ENCODE measurements at places on chromosomes 1 and 21.

DNA sequence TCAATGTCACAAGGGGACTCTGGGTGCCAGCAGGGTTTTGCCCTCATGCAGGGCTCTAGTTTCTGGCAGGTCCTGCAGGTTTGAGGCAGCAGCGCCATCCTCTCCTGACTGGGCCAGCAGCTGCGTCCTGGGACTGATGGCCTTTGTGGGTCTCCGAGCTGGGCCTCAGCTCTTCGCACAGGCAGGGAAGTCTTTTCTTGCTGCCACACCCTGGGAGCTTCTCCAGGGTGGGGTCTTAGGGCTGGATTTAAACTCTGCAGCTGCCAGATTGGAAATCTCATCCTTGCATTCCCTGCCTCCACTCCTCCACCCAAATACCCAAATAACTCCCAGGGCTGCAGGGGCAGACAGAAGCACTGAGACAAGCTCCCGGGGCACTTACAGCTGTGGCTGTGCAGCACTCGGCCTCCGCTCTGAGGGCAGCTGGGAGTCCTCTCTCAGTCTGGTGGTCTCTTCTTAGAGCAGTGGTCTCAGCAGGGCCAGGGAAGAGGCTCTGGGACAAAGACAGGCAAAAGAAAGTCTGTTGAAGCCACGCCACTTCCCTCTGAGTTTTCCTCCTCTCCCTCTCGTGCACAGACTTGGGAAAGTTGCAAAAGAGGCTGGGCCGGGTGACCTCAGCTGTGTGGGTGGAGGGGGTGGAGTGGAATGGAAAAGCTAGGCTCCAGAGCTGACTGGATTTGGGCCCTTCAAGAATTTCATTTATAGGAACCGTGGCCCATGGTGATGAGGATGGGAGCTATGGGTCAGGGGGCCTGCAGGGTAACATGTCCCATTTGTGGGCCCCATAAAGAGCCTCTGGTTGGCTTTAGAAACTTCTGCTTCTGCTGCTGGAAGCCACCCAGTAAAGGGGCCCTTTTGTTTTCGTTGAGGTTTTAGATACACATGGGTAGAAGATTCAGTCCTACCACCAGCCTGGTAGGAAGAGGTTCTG, at the start of gene RAB7B:
RAB7B (minus strand) TSS at position 525 of the 931 bp plus-strand sequence. CDS start 9,260 bp downstream, outside the sequence.
- DNase-seq, result no peak

GRCh38 chr21:44523567-44524413, 16.2 kb downstream of the KRTAP10-1 start:
- no peak for DNase-seq

- no peak for DNase-seq
Observed at GRCh38 chr21:33657124-33657820, 15.0 kb downstream of the ITSN1 start.

- no peak for DNase-seq
Observed at GRCh38 chr1:199522338-199522737, 505.2 kb upstream of the NR5A2 start.

- no peak for DNase-seq
Observed at GRCh38 chr1:223545343-223545742, 120.2 kb downstream of the CAPN8 start.

DNA sequence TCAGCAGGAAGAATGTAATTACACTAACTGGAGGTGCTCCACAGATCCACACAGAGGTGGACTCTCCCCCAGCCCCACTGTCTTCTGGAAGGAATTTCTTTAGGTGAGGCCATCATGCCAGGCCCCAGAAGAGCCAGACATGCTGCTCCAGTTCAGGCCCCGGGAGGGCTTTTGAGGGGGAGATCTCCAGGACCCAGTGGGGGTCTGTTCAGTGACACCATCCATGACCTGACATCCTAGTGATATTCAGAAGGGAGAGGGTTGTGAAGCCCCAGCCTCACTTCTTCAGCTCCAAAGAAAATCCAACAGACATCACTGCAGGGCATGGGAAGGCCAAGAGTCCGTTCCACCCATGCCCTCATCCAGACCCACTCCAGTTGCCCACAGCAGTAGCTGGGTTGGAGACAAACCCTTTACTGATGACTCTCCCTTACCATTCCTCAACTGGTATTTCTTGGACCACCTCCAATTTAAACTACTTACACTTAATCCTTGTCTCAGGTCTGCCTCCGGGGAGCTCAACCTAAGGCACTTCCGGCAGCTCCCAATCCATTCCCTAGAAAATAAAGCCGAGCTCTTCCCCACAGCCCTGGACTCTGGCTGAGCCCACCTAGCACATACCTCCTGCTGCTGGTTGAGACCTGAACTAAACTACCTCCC, 39.2 kb downstream of the CSMD2 start:
- DNase-seq, result no peak

DNA sequence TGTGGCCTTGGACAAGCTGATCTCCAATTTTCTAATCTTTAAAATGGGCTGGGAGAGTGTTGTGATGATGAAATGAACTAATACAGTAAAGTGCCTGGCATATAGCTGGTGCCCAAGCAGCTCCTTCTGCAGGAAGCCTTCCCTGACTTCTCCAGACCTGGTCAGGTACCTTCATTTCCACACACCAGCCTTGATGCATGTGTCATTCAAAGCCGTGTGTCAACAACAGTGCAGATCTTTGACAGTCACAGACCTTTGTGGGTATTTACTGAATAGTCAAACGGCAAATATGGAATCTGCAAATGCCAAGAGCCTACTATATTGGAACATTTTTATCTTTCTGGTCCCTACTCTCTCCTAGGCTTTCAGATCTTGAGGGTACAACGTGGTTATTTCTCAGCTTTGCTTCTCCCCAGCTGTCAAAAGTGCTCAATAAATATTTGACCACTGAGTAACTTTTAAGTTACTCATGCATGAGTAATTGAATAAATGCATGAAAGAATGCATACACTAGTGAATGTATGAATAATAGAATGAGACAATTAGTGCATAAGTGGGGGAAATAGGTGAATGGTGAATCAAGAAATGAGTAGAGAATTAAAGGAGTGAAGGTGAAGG, 75.4 kb downstream of the MDM4 start:
- no peak for DNase-seq

DNA sequence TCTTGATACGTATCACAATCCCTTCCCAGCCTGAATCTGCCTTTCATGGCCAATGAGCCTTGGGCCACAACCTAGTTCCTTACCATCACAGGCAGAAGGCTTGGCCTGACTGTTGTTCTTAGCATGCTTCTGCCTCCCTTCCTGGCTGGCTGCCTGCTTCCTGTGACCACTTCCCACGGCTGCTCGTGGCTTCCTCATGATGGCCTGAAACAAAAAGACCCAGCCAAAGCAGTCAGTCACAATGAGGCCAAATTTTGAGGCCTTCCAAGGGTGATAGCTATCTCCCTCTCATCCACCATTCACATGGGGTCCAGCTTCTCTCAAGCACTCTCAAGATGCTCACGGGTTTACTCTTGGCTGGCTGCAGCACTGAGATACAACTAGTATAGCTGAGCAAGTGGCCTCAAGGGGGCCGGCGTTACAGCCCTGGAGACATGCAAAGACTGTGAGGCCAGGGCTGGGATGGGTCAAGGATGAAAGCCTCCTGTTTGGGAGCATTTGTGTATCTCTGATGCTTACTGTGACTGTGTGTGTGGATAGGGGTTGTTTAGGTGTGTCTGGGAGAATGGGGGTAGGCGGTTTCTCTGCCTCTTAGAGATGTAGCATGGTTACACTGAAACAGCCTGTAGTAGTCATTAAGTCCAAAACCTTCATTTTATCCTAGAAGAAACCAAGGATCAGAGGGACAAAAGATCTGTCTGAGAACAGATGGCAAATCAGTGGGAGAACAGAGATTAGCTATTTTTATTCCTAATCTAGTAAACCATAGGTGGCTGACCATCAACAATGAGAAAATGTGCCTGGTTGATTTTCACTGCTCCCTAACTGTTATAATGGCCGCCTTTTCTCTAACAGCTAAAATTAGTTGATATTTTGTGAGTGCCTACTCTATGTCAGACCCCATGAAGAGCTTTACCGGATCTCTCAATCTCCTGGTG, 5.4 kb upstream of the TOE1 start:
- no peak for DNase-seq

DNA sequence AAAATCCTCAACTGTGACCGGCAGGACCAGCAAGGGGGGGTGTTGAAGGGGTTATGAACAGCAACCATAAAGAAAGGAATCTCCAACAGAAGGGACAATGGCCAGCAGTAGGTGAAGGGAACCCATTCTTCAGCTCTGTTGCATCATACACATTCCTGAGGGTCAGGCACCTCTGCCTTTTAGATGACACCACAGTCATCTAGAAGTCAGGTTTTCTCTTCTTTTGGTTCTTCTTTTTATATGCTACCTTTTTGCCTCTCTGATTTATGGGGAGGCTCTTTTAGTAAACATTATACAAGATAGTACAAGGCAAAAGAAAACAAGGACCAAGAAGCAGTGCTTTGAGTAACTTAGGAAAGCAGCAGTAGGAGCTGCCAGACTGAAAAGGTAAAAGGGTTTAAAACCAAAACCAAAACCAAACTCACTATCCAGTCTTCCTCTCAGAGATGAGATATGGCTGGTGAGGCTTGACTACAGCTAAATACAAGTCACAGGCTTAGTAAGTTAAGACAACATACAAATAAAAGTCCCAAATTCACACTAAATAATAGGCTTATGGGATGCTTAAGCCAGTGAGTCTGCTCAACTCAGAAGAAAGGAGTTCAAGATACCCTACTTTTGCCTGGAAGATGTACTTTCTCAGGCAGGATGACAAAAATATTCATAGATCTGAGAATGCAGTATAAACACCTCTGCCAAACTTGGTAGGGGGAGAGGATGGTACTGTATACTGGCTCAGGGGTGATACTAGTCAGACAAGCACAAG, 4.1 kb downstream of the TEX38 start:
- DNase-seq, result no peak

DNA sequence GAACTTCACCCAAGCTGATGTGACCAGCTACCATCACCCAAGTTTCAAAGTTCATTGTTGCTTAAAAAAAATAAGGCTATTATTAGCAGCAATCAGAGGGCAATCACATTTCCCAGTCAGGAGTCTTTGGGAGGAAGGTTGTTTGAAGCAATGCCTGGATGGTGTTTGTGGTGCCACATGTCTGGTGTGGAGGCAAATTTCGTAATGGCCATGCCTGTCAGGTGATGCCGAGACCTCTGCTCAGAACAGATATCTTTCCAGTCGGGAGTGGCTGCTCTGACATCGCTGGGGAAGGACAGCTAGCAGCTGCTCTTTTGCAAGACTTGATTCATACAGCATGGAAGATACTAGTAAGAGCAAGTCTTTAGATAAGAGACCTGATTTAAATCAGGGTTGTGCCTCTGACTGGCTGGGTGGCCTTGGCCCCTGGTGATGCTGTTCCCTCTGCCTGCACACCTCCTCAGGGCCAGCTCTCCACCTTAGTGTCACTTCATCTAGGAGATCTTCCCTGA, 187.8 kb upstream of the JUN start:
- DNase-seq, result no peak

- no peak for DNase-seq
Observed at GRCh38 chr1:217856342-217857034, 225.3 kb downstream of the SPATA17 start.

Data from NCI-H510A treated with DMSO at 0.1 percent for 48 hours (cell line).